ENCODE measurements at places on chromosomes 5 and 9. TPM values are rescaled to one million over a fixed set of nuclear protein-coding genes. Genes with fewer than 3 reads are reported as not detected.

DCAF10 gene
- 24.5 TPM for total RNA-seq

LCN1 gene
- total RNA-seq, result not detected

GMCL2 gene
- total RNA-seq, result not detected

TLX3 gene
- total RNA-seq, result not detected

TAF11L5 gene
- not detected for total RNA-seq

TXN gene
- 183 TPM for total RNA-seq

KIF12 gene
- 0.10 TPM for total RNA-seq

PRDM9 gene
- total RNA-seq, result not detected

OBP2B gene
- total RNA-seq, result not detected

Data from vein endothelial cell (primary cell).